ENCODE measurements at places on chromosomes 4 and X.

GRCh38 chr4:2923141-2923551 is 40.1 kb downstream of the NOP14 start:
- DNase-seq, result no peak
- no peak overlapping the region for H3K27ac ChIP-seq
- H3K36me3 ChIP-seq, result peaks cover 57% of the 10 kb centered on the region
- H3K27me3 ChIP-seq, result no peaks in the 10 kb centered on the region
- no peak overlapping the region for H3K4me3 ChIP-seq
- no peaks in the 10 kb centered on the region for H3K4me1 ChIP-seq

- DNase-seq, result no peak
- peaks cover 25% of the 10 kb centered on the region for H3K4me1 ChIP-seq
- no peak overlapping the region for H3K27ac ChIP-seq
- no peaks in the 10 kb centered on the region for H3K27me3 ChIP-seq
- H3K4me3 ChIP-seq, result no peak overlapping the region
Measured at GRCh38 chr4:7854697-7855370, 84.8 kb downstream of the AFAP1 start.

- H3K4me3 ChIP-seq, result no peak overlapping the region
- peaks cover 2% of the 10 kb centered on the region for H3K27me3 ChIP-seq
- H3K4me1 ChIP-seq, result no peaks in the 10 kb centered on the region
- no peak for DNase-seq
Measured at GRCh38 chr4:961351-962230, 11.8 kb downstream of the DGKQ start.

DNA sequence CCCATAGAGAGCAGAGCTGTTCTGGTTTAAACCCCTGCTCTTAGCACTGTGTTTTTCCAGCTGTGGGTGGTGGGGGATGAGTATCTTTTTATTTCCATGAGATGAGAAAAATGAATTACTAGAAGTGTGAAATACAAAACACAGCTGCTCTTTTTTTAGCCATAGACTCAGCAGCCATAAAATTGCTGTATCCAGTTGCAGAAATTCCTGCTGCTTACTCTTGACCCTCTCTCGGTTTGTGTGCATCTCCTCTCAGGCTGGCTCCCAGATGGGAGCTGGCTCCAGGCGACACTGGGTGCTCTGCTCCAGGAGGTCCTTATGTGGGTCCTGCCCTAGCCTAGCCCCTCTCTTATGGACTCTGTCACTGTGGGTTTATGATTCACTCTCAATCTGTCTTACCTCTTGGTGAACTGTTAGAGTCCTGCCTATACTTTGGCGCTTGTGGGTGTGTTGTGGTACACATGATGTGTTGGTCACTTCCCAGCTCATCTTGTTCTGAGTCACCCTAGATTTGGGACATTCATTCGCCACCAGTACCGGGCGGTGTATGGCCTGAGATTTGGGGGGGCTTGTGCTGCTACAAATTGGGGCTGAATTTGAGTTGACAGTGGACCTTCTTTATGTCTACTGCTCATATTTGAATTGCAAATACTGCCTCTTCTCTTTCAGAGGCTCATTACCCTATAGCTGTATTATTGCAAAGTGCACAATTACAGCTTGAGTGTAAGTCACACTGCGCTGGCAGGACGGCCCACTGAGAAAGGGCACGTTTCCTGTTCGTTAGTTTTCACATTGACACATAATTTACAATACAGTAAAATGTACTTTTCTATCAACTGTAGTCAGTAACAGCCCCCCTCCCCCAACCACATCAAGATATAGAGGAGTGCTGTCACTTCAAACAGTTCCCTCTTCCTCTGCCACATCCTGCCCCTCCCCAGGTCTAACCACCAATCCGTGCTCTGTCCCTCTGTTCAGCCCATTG is 46.9 kb upstream of the MSANTD1 start:
- H3K27me3 ChIP-seq, result no peaks in the 10 kb centered on the region
- peak overlapping the region; percentile 76 for H3K27ac ChIP-seq
- peaks cover 17% of the 10 kb centered on the region for H3K36me3 ChIP-seq
- no peak for DNase-seq
- H3K4me3 ChIP-seq, result no peak overlapping the region
- peaks cover 1% of the 10 kb centered on the region for H3K4me1 ChIP-seq

DNA sequence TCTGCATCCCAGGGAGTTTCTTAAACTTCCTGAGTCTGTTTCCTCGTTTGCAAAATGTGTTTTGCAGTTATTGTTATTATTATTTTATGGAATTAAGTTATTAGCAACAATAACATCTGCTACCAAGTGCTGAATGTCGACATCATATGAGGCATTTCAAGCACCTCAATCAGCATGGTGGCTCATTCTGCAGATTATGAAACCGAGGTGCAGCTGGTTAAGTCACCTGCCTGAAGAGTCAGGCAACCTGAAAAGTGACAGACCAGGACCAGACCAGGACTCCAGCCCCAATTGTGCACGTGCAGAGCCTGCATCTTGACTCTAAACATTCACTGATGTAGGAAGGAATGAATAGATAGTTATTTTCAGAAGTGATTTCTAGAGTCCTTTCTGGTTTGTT is 99.8 kb downstream of the AFAP1 start:
- no peaks in the 10 kb centered on the region for H3K27me3 ChIP-seq
- DNase-seq, result no peak
- no peak overlapping the region for H3K4me3 ChIP-seq
- peaks cover 43% of the 10 kb centered on the region for H3K4me1 ChIP-seq

DNA sequence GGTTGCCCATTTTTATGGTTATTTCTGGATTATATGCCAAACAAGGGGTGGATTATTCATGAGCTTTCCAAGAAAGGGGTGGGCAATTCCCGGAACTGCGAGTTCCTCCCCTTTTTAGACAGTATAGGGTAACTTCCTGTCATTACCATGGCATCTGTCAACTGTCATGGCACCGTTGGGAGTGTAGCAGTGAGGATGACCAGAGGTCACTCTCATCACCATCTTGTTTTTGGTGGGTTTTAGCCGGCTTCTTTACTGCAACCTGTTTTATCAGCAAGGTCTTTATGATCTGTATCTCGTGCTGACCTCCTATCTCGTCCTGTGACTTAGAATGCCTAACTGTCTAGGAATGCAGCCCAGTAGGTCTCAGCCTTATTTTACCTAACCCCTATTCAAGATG is 57.6 kb downstream of the SH3KBP1 start:
- no peaks in the 10 kb centered on the region for H3K27me3 ChIP-seq
- peaks cover 11% of the 10 kb centered on the region for H3K36me3 ChIP-seq
- no peak overlapping the region for H3K4me3 ChIP-seq
- peaks cover 28% of the 10 kb centered on the region for H3K4me1 ChIP-seq
- no peak for DNase-seq

DNA sequence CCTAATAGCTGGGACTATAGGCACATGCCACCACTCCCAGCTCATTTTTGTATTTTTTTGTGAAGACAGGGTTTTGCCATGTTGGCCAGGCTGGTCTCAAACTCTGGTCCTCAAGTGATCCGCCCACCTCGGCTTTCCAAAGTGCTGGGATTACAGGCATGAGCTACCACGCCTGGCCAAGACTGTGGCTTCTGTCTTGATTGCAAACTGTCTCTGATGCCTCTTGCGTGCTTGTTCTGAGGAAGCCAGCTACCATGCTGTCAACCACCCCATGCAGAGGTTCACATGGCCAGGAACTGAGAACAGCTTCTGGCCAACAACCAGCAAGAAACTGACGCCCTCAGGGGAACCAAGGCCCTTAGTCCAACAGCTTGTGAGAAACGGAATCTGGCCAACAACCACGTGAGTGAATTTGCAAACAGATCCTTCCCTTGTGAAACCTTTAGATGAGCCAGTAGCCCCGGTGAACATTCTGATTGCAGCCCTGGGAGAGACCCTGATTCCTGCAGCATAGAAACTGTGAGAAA is 71.2 kb downstream of the SUPT20HL2 start:
- H3K4me3 ChIP-seq, result no peak overlapping the region
- DNase-seq, result no peak
- H3K36me3 ChIP-seq, result no peaks in the 10 kb centered on the region
- no peaks in the 10 kb centered on the region for H3K27me3 ChIP-seq

- H3K4me1 ChIP-seq, result peaks cover 43% of the 10 kb centered on the region
- H3K36me3 ChIP-seq, result peaks cover 3% of the 10 kb centered on the region
- H3K27ac ChIP-seq, result peak overlapping the region; percentile 68
- no peaks in the 10 kb centered on the region for H3K27me3 ChIP-seq
- peak; percentile 43 for DNase-seq
Measured at GRCh38 chr4:141912831-141913230, 276.4 kb downstream of the IL15 start.

GRCh38 chr4:120857312-120857711 is 65.2 kb downstream of the PRDM5 start:
- H3K4me3 ChIP-seq, result no peak overlapping the region
- H3K4me1 ChIP-seq, result peaks cover 31% of the 10 kb centered on the region
- peak overlapping the region; percentile 13 for H3K27ac ChIP-seq
- no peak for DNase-seq
- H3K27me3 ChIP-seq, result no peaks in the 10 kb centered on the region

DNA sequence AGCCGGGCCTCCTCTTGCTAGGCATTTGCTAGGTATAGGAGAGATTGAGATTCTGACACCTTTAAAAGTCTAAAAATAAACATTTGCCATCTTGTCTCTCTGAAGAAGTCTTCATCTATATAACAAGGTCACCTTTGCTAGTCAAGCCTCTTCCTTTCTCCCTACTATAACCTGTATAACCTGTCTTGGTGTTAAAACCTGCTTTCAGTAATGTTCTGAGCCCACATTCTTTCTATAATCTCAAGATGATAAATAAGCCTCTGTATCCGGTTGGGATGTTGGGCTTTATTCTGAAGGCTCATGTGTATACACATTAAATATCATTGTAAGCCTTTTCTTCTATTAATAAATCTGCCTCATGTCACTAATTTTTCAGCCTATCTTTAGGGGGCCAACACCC is 10.2 kb downstream of the ASIC5 start:
- H3K36me3 ChIP-seq, result no peaks in the 10 kb centered on the region
- no peak for DNase-seq
- H3K4me1 ChIP-seq, result peaks cover 19% of the 10 kb centered on the region
- no peak overlapping the region for H3K4me3 ChIP-seq

- H3K27ac ChIP-seq, result no peak overlapping the region
- H3K27me3 ChIP-seq, result no peaks in the 10 kb centered on the region
- no peaks in the 10 kb centered on the region for H3K4me1 ChIP-seq
- H3K36me3 ChIP-seq, result no peaks in the 10 kb centered on the region
- DNase-seq, result no peak
Measured at GRCh38 chr4:34293459-34293858, 1950.9 kb downstream of the ARAP2 start.

DNA sequence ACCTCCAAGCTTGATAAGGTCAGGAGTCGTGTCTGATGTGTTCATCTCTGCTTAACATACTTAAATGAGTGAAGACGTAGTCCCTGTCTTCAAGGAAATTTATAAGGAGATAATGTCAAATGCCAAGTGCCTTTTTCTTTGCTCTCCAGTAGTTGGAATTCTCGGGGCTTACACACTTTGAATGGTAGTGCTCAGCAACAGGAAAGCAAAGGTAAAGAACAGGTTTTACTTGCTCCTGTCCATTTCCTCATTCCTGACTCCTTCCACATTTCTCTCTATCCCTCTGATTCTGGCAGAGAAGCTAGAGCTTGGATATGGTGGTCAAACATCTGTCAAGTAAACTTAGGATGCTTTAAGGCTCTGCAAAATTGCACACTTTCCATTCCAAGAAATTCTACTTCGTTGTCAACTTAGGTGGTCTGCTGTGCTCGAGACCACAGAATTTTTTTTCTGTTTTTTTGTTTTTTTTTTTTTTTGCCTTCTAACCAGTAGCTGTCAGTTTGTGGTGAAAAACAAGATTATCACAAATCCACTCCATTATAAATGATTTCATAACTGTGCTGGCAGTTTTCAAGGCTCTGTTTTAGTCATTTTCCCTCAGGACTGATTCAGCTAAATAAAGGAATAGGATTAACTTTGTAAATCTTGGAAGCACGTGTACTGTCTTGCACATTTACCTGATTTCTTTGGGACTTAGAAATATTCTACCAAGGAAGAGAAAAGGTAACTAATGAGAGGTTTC is 180.8 kb upstream of the ANXA3 start:
- no peaks in the 10 kb centered on the region for H3K27me3 ChIP-seq
- H3K4me1 ChIP-seq, result peaks cover 28% of the 10 kb centered on the region
- H3K4me3 ChIP-seq, result no peak overlapping the region

DNA sequence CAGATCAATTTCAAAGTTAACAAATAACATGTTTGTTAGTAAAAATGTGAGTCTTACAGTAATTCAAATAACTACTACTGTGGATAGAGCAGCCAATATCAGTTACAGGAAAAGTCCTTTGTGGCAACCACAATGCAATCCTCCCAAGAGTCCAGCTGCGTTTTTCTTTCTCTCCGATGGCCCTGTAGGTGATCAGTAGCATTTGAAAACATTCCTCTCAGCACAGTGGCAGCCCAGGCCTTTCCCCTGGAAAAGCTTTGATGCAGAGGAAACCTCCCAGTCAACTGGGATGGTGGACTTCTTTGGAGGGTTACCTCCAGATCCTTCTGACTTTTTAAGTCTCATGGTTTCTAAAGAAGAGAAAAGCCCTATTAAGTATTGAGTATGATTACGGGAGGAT is 18.0 kb upstream of the PDZD4 start:
- no peaks in the 10 kb centered on the region for H3K36me3 ChIP-seq
- no peak overlapping the region for H3K4me3 ChIP-seq
- peaks cover 28% of the 10 kb centered on the region for H3K27me3 ChIP-seq
- H3K27ac ChIP-seq, result no peak overlapping the region
- H3K4me1 ChIP-seq, result no peaks in the 10 kb centered on the region

DNA sequence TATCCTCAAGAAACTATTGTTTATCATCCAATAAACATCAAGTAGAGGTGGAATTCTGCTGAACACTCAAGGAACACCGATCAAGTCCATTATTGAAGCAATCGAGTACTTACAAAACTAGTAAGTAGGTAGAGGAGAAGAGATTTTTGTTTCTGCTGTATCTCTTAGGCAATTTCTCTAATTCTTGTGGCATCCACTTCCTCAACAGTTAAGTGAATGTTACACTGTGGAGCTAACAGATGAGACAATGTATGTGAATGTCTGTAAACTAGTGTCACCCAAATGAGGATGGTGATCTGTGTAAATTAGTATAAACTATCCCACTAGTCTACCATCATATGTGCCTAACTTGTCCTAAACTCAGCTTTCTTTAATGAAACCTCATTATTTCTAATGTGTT is 261.6 kb downstream of the ARHGAP24 start:
- peaks cover 8% of the 10 kb centered on the region for H3K4me1 ChIP-seq
- H3K27me3 ChIP-seq, result no peaks in the 10 kb centered on the region
- no peak overlapping the region for H3K4me3 ChIP-seq
- H3K27ac ChIP-seq, result no peak overlapping the region
- no peaks in the 10 kb centered on the region for H3K36me3 ChIP-seq

DNA sequence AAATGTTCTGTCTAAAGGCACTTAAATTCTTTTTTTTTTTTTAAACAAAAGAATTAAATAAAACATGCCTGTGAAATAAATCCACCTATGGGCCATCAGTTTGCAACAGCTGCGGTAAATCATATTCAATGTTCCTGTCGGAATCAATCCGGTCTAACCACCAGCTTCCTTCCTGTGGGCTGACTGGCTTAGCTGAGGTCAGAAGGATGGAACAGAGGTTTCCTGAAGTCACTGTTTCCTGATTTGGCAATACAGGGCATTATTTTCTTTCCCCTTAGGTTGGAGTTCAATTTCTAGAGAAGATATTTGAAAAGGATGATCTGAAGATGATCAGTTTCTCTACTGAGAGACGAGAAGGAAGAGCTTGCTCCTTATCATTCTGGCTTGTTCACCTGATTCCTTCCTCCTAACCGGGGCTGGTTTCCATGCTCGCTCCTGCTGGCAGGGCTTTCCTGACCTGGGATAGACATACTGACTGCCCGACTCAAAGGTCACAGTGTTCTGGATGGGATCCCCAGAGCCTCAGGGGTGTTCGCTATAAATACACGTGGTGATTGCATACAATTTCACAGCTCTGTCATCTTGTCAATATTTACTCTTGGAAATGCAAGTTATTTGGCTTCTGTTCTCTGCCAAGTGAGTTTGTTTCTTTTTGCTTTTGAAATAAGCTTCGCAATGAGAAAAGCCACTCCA is 21.7 kb downstream of the PDLIM3 start:
- H3K36me3 ChIP-seq, result no peaks in the 10 kb centered on the region
- no peaks in the 10 kb centered on the region for H3K27me3 ChIP-seq
- no peak for DNase-seq
- no peak overlapping the region for H3K27ac ChIP-seq

All from mesothelial cell of epicardium (in vitro differentiated cells).